ENCODE measurements at places on chromosomes 16 and 17.
A peak's percentile ranks its signal among the peaks of the same experiment; 100 is the strongest.

DNA sequence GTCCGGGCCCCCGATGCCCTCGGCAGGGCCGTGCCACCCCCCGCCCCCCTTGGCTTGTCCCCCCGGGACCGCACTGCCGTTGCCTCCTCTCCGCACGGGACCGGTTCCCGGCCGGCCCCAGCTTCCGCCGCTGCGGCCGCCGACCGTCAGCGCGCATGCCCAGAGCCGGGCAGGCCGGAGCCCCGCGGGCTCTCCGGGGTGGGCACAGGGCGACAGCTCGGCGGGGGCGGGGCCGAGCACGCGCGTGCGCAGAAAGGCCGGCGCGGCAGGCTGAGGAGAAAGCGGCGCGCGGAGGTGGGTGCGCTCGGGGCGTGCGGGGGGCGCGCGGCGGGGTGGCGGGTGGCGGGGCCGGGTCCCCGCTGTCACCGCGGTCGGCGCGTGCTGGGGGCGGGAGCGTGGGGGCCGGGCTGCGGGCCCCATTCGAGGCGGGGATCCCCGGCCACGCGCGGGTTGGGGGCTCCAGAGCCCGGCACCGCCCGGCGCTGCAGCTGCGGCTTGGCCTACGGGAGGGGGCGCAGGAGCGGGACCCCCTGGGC, at the start of gene TBC1D24:
Gene TBC1D24, plus strand, starts transcription at position 251 of the 536 bp plus-strand sequence. CDS start 21,022 bp downstream, outside the sequence.
- peak; percentile 80 for DNase-seq

DNA sequence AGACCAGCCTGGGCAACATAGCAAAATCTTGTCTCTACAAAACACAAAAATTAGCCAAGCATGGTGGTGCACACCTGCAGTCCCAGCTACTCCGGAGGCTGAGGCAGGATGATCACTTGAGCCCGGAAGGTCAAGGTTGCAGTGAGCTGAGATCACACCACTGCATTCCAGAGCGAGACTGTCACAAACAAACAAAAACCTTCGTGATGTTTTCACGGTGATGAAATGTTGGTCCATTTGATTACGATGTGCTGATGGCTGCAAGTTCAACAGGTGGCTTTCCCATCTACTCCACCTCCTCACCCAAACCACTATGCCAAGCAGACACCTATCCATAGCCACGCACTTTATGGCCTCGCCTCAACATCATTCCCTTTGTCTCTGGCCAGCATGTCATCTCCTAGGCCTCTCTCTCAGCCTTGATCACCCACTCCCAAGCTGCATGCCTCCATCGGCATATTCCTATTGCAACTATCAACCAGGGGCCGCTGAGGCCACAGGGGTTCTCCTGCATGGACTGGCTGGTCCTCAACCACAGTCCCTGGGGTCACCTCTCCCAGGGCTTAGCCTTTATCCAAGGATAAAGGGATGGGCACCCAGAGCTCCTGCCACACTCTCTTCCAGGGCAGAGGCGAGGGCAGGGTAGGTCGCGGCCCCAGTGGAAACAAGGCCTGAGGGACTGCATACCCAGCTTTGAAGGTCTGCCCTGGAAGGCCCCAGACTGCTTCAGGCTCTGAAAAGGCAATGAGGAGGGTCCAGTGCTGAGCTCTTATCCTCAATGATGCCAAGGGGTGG, 17.1 kb upstream of the ALOX15B start:
- no peak for DNase-seq

- DNase-seq: no peak
Measured at GRCh38 chr17:33144837-33145236, 148.3 kb downstream of the ASIC2 start.

DNA sequence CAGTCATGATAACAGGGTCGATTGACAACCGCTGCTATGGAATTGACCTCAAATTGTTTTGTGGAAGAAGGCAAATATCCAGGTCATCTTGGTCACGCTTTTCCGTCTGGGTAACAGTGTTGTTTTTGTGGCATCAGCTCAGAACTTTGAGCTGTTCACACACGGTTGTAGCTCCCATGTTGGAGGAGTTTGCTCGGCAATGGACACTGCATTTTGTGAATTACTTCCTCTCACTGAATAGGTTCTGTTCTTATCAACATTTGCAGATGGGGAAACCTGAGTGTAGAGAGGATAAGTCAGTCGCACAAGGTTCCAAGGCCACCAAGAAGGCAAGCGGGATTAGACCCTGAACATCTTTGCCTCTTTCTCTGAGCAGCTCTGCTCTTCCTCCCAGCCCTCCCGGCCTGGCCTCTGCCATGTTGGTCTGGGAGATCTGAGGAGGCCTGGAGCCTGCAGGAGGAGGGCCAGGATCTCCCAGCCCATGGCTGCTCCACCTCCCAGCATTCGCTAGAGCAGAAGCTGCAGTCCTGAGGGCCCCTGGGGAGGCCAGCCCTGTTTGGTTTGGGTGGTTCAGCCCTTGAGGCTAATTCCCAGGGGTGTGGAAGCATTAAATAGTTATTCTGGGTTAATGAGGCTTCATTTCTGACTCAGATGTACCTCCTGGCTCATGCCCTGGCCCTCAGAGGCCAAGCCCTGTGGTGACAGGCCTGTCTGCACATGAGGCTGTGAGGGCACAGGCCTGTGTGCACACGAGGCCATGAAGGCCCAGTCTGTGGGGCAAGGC, 154.1 kb upstream of the PLCG2 start:
- no peak for DNase-seq

DNA sequence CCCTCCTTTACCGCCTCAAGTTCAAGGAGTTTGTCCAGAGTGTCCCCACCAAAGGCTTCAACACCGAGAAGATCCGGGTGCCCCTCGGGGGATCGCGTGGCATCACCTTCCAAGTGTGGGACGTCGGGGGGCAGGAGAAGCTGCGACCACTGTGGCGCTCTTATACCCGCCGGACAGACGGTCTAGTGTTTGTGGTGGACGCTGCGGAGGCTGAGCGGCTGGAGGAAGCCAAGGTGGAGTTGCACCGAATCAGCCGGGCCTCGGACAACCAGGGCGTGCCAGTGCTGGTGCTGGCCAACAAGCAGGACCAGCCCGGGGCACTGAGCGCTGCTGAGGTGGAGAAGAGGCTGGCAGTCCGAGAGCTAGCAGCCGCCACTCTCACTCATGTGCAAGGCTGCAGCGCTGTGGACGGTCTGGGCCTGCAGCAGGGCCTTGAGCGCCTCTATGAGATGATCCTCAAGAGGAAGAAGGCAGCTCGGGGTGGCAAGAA, 1.1 kb downstream of the ARL4D start:
- no peak for DNase-seq

DNA sequence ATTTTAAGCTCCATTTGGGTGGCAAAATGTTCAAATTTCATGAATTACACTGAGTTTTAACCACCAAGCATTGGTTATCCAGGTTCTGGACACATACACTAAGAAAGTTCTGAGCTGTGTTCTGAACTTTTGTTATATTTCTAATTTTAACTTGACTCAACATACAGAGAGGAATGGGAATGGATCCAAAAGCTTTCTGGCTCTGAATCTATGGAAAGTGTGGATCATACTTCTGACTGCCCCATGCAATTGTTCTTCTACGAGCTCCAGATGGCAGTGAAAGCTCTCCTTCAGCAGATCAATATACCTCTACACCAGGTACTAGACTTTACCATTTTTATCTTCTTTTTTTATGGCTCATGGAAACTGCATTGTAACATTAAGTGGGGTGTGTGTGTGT, 113.0 kb upstream of the NOG start:
- DNase-seq: no peak

GRCh38 chr17:78300962-78301820, 58.7 kb downstream of the SOCS3 start:
- DNase-seq: no peak

- no peak for DNase-seq
Measured at GRCh38 chr17:48735062-48735351, 6.5 kb upstream of the HOXB13 start.

- no peak for DNase-seq
Measured at GRCh38 chr17:22443061-22443460, 750.7 kb downstream of the KCNJ18 start.

- DNase-seq: no peak
Measured at GRCh38 chr16:89237733-89238132, 20.2 kb downstream of the ZNF778 start.

DNA sequence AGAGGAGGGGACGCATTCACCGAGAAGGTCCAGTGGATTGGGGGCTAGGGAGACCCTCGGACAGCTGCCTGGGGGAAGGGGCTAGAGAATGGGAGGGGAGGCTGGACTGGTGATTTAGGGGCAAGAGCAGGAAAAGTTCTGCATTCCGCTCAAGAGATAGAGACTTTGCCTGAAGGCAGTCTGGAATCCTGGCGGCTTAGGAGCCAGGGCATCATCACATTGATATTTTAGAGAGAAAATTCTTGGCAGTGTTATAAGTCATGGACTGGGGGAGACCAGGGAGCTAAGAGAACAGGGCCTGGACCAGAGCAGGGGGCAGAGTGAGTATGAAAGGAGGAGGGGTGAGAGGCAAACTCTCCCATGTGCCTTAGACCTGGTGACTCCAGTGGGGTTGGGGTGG, 35.8 kb downstream of the MSI2 start:
- DNase-seq: no peak

- no peak for DNase-seq
Measured at GRCh38 chr16:17278988-17279387, 191.8 kb downstream of the XYLT1 start.

GRCh38 chr16:49701789-49702494, 154.0 kb downstream of the ZNF423 start:
- no peak for DNase-seq

DNA sequence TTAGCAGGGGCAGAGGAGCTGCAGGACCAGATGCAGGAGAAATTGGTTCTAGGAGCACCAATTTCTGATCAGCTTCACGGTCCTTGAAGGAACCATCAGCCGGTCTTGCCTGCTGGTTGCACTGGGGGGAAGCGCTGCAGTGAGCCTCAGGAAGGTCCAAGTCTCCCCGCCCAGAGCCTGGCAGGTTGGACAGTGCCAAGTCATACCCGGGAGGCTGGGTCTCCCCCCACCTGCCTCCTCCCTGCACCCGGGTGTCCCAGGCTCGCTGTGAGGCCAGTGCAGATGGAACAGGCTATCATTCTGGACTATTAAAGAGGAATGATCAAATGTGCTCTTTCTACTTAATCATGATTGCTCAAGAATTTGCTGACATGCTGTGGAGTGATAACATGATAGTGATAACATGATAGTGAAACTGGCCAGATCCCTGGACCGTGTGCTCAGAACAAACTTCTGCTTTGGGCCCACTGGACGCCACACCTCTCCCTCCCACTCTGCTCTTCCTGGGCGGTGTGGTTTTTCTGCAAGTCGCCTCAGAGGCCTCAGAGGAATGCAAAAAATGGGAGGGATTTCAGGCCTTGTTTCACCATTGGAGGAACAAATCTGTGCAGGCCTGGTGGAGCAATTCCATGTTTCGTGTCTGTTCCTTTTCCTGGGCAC, 236.0 kb downstream of the IRF8 start:
- DNase-seq: no peak

DNA sequence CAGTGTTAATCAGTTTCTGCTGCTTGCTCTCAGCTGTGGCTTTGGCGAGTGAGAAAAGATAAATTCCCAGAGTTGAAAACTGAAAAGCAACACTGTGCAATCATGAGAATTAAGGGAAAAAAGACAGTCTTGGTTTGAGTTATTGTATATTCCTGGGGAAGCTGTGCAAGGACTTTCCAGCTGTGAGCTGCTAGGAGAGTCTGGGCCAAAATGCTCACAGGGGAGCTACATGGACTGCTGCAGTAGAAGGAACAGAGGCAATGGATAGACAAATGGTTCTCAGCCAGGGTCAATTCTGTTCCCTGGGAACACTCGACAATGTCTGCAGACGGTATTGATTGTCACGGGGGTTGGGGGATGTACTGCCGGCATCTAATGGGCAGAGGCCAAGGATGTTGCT, 102.0 kb upstream of the ADAMTS18 start:
- DNase-seq: no peak

- no peak for DNase-seq
Measured at GRCh38 chr17:82489851-82490511, 29.6 kb upstream of the FOXK2 start.

DNA sequence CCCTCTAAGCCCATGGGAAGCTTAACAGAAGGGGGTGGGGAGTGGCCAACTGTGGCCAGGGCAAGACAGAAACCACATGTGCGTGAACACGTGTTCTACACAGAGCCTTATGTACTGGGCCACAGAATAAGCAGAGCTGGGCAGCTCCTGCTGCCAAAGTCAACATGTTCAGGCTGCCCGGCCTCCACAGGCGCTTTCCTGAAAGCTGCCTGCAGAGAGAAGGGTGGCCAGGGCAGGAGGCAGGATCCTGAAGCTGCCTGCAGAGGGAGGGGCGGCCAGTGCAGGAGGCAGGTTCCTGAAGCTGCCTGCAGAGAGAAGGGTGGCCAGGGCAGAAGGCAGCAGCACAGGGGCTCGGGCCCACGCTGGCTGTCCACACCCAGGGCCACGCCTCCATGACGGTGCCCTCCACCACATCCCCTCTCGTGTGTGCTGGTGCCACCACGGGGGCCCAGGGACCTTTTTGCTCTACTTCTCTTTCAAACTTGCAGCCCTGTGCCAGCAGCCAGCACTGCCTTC, 79.5 kb downstream of the ANKRD11 start:
- DNase-seq: no peak

- no peak for DNase-seq
Measured at GRCh38 chr17:82921426-82921825, 81.6 kb upstream of the ZNF750 start.

- no peak for DNase-seq
Measured at GRCh38 chr17:59510611-59511010, 54.8 kb upstream of the DHX40 start.

DNA sequence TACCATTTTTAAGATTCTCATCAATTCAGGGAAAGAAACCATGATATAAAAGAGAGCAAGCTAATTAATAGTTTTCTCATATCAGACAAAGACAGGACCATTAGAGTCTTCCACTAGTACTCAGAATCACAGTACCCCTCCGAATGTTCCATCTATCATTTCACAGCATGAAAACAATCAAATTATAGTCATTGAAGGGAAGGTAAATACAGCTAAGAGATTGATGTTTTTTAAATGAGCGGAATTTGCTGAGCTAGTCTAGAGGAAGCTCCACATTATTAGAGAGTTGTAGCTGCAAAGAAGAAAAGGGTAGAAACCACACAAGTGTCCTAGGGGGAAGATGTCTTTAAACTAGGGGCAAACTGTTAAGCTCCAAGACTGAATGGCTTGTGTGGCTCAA, 808.9 kb downstream of the CDH11 start:
- no peak for DNase-seq

DNA sequence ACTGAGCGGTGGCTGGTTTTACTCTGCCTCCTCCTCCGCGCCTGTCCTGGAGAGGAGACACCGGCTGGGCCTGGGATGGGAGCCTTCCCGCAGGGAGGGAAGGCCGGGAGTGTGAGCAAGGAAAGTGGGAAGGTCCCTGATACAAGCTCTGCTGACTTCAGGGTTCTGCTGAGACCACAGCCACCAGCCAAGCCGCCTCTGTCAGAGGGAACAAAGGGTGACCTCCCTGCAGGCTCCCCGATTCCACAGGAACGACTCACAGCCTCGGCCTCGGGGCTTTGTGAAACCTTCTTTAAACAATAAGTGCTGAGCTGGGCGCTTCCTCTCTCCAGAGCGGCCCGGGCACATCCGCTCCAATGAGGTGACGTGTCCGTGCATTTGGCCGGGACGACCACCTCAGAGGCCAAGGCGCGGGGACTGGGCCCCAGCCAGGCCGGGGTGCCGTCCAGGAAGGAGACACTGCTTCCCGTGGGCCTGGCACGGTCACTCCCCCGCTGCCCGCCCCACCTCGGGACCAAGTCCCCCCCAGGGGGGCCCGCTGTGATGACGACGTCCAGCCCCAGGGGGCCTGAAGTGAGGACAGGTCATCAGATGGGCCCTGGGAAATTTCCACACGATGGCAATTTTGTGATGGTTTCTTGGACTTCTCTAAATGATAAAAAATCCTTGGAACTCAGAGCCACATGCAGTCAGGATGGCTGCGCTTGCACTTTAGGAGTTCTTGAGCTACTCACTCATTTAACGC, 11.8 kb upstream of the CIBAR2 start:
- DNase-seq: no peak

Measured in activated CD4-positive, alpha-beta T cell treated with anti-CD3 and anti-CD28 coated beads for 24 hours (primary cell).